Stimulated activated CD8-positive, alpha-beta memory T cell treated with anti-CD3 and anti-CD28 coated beads, Interleukin-7, amount 100 ng/mL, for 1 hour (primary cell): ENCODE measurements at places on chromosomes 6 and 20.

DNA sequence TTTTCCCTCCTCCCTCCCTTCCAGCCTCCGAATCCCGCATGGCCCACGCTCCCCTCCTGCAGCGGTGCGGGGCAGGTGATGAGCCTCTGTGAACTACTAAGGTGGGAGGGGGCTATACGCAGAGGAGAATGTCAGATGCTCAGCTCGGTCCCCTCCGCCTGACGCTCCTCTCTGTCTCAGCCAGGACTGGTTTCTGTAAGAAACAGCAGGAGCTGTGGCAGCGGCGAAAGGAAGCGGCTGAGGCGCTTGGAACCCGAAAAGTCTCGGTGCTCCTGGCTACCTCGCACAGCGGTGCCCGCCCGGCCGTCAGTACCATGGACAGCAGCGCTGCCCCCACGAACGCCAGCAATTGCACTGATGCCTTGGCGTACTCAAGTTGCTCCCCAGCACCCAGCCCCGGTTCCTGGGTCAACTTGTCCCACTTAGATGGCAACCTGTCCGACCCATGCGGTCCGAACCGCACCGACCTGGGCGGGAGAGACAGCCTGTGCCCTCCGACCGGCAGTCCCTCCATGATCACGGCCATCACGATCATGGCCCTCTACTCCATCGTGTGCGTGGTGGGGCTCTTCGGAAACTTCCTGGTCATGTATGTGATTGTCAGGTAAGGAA is at the start of gene OPRM1:
TSS of gene OPRM1 (plus strand) at position 10 of the 612 bp plus-strand sequence. CDS start at position 315, 305 bp downstream.
- DNase-seq, result no peak

- no peak for DNase-seq
Measured at GRCh38 chr6:1049900-1050299, 262.0 kb upstream of the FOXQ1 start.

GRCh38 chr6:44051515-44051914 is 75.7 kb downstream of the MRPL14 start:
- DNase-seq, result no peak

- DNase-seq, result no peak
Measured at GRCh38 chr6:32163559-32164258, 686 bp upstream of the EGFL8 start.

- no peak for DNase-seq
Measured at GRCh38 chr6:112683926-112684325, 336.8 kb downstream of the RFPL4B start.

GRCh38 chr20:15188415-15188814 is 851.0 kb upstream of the FLRT3 start:
- DNase-seq, result no peak

- no peak for DNase-seq
Measured at GRCh38 chr20:39799366-39799965, 837.3 kb downstream of the DHX35 start.

GRCh38 chr20:48722737-48723191 is 105.0 kb downstream of the PREX1 start:
- no peak for DNase-seq

- no peak for DNase-seq
Measured at GRCh38 chr20:14336686-14337085, 726 bp downstream of the FLRT3 start.

DNA sequence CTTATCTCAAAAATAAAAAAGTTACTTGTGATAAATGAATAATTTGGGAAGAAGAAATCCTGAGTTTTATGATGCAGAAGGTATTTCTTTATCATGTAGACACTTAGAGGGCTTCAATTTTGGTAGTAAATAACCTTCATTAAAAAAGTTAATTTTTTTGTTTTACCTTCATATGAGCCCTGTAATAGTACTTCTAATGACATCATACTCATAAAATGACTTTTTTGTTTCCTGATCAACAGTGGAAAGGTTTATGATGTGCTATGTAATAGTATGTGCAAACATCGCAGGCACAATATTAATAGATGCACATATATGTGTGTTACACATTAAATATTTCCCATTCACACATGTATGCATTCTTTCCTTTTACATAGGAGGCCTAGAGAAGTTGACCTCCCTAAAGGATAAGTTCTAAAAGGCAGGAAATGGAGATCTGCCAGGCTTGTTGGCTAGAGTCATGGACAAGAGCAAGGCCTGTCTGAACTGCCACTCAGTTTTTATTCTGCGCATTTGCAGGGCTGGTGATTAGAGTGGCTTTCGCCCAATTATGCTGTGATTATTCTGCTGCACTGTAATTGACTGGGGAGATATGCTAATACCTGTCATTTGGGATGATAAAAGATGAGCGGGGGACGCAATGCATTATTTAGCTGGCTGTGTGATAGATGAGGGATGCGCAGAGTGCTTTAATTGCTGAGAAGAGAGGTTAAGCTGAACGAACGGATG is 272.6 kb downstream of the TMEM242 start:
- no peak for DNase-seq

- DNase-seq, result no peak
Measured at GRCh38 chr20:52001999-52002666, 189.4 kb downstream of the ZFP64 start.

- no peak for DNase-seq
Measured at GRCh38 chr6:108543175-108543940, 17.4 kb upstream of the FOXO3 start.

GRCh38 chr6:123215211-123215610 is 219.2 kb downstream of the CLVS2 start:
- no peak for DNase-seq
